Stimulated activated CD4-positive, alpha-beta T cell treated with anti-CD3 and anti-CD28 coated beads, Interleukin-4, amount 100 ng/mL, for 1 hour (primary cell): ENCODE measurements at places on chromosomes 6 and 20.

DNA sequence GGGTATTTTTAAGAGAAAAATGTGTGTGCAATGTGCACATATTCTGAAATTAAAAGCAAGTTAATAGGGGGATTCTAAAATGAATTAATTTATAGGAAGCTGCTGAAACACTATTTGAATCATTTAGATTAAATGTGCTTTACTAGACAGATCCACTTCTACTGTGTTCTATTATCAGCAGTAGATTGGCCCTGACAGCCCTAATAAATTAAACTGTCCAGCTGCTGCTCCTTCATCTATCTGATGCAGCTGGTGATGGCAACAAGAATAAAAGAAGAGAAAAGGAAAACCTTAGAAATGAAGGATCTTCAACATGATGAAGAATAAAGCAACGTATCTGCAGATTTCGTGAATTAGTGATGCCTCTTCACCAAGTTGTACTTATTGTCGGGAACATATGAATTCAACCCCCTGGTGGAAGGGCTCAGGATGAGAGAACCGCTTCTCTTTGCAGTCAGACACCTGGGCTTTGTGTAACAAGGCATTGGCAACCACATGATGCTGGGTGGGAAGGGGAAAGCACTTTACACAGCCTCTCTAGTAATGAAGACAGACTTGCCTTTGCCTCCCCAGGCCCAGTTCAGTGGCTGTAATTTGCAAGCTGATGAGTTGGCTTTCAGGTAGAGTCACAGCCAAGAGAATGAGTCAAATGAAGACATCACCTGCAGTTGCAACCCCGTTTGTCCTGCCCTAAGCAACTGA lies 94.4 kb downstream of the LAMP5 start:
- DNase-seq = no peak

DNA sequence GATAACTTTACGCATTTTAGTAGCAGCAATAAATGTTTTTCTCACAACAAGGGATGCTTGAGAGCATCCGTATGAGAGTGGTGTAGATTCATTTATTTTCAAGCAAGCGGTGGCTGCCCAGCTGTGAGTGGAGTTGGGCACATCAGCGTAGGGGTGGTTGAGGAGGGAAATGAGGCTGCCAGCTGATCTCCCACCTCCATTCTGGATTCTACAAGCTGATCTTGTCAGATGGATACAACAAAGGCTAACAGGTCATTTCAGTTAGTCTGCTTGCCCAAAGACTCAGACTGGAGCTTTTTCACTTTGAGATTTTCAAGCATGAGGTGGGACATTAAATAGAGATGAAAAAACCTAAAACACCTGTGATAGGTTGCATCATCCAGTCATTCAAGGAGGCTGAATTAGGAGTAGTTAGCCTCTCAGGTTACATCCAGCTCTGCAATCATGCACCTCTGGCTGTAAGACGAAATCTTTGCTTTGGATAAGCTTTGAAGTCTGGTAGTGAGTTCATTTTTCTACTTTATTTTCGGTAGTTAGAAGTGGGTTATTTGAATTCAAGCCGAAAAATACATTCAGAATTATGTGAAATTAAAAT lies 1.9 kb upstream of the BACH2 start:
- no peak for DNase-seq

DNA sequence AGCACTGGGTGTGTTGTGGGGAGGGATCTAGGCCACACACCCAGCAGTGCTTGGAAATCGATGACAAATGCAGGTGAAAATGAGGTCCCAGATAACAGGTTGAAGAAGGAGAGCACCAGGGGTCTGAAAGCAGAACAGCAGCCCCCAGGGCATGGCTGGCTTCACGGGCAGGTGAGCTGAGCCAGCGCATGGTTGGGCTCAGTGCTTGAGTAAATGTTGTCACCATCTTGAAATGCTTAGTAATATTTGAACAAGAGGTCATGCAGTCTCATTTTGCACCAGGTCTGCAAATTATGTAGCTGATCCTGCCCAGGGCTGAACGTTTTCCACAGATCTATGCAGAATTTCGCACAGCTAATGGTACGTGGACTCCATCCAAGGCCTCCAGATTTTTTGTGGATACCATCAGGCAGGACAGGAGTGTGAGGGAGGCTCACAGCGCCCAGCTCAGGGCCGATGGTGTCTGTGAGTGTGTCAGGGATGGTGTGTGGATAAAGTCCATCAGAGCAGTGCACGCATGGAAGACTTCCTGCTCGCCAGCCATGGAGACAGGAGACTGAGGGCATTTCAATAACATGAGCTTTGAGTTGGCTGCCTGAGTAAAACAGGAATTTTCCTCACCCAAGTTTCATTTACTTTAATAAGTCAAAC lies 53.1 kb upstream of the SNX9 start:
- DNase-seq = no peak

GRCh38 chr6:10122164-10122563 lies 292.7 kb downstream of the TFAP2A start:
- DNase-seq = no peak

DNA sequence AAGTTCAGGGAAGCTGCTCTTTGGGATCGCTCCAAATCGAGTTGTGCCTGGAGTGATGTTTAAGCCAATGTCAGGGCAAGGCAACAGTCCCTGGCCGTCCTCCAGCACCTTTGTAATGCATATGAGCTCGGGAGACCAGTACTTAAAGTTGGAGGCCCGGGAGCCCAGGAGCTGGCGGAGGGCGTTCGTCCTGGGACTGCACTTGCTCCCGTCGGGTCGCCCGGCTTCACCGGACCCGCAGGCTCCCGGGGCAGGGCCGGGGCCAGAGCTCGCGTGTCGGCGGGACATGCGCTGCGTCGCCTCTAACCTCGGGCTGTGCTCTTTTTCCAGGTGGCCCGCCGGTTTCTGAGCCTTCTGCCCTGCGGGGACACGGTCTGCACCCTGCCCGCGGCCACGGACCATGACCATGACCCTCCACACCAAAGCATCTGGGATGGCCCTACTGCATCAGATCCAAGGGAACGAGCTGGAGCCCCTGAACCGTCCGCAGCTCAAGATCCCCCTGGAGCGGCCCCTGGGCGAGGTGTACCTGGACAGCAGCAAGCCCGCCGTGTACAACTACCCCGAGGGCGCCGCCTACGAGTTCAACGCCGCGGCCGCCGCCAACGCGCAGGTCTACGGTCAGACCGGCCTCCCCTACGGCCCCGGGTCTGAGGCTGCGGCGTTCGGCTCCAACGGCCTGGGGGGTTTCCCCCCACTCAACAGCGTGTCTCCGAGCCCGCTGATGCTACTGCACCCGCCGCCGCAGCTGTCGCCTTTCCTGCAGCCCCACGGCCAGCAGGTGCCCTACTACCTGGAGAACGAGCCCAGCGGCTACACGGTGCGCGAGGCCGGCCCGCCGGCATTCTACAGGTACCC lies at the start of gene ESR1:
ESR1 (plus strand) TSS at position 170 of the 858 bp plus-strand sequence; CDS start at position 401, 231 bp downstream.
- no peak for DNase-seq

DNA sequence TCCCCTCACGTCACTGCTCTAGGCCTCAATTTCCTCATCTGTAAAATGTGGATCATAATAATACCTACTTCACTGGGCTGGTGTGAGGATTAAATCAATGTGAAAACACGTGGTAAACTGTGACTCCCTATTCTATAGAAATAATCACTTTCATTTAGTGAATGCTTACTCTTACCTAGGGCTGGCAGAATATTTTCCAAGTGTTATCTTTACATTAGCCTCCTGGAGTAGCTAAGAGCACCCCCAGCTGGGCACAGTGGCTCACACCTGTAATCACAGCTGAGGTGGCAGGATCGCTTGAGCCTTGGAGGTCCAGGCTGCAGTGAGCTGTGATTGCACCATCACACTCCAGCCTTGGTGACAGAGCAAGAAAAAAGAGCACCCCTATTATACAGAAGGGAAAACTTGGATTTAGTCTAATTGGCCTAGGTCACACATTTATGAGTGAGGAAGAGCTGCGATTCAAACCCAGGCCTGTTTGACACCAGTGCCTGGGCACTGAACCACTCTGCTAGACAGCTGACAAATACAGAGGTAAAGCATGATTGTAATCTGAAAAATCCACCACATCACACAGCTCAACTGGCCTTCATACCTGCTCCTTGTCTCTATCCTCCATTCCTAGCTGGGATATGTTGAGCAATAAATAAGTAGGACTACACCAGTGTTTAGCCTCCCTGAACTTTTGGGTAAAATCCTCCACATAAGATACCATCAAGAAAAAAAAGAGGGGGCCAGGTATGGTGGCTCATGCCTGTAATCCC lies 1.4 kb upstream of the SNTA1 start:
- DNase-seq = peak; percentile 16

GRCh38 chr6:143233554-143234285 lies 173.0 kb downstream of the AIG1 start:
- DNase-seq = no peak

- no peak for DNase-seq
These were observed 405.4 kb downstream of the PREX1 start for GRCh38 chr20:48422242-48422960.

DNA sequence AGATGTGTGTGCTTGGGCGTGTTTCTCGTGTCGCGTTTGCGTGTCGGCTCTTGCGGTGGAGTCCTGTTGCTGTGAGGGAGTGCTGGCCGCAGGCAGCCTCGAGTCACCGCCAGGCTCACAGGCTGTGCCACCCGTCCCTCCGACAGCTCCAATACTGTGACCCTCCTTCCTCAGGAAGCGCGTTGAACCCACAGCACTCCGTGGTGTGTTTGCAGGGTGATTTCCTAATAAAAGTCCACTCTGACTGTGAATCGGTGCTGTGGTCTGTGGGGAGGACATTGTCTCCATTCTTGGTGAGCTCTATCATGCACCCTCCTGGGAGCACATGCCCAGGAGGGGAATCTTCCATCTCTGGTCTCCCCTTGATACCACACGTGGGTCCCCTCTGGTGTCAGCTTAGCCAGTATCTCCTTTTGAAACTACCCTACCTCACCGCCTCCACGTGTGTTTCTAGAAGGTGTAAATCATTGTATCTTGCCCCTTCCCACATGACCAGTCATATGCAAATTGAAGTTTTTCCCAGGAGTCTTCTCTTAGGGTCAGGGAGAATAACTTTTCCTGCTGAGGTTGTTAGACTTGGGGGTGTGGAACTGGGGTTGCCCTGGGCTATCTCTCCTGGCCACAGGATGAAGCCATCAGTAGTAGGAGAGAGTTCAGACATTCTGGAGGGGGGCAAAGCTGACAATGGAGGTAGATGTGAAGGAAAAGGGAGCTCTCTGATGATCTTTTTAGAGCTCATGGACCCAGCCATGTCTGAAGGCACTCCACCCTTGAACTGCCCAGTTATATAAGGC lies 13.3 kb upstream of the PCMTD2 start:
- DNase-seq = no peak
